Activated naive CD4-positive, alpha-beta T cell treated with anti-CD3 and anti-CD28 coated beads for 36 hours (primary cell): ENCODE measurements at places on chromosomes 12 and 14.

DNA sequence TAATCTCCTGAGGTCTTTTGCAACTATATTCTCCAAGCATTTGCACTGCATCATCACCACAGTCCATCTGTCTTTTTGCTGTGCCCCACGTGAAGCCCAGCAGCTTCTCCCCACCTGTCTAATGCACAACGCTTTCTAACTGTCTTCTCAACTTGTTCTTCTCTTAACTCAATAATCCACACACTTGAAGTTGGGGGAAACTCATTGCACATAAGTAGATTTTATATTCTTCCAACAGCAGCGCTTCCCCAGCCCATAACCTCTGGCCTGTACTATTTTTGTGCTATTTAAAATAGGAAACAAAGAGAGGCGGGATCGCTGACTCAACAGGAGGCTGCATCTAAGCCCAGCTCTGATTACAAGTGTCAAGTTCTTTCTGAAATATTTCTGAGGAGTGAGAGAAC lies 226.7 kb downstream of the GXYLT1 start:
- no peak for DNase-seq

GRCh38 chr12:95073698-95074520 lies 491 bp upstream of the NR2C1 start:
- no peak for DNase-seq

- DNase-seq = no peak
These were observed 1222.1 kb upstream of the TMEM132C start for GRCh38 chr12:127044836-127045235.

- peak; percentile 33 for DNase-seq
These were observed 7.6 kb upstream of the STAT6 start for GRCh38 chr12:57118711-57119271.
